ENCODE measurements at places on chromosomes 3 and 15.

GRCh38 chr3:112736805-112737566 lies 96.0 kb upstream of the CCDC80 start:
- no peak for DNase-seq

DNA sequence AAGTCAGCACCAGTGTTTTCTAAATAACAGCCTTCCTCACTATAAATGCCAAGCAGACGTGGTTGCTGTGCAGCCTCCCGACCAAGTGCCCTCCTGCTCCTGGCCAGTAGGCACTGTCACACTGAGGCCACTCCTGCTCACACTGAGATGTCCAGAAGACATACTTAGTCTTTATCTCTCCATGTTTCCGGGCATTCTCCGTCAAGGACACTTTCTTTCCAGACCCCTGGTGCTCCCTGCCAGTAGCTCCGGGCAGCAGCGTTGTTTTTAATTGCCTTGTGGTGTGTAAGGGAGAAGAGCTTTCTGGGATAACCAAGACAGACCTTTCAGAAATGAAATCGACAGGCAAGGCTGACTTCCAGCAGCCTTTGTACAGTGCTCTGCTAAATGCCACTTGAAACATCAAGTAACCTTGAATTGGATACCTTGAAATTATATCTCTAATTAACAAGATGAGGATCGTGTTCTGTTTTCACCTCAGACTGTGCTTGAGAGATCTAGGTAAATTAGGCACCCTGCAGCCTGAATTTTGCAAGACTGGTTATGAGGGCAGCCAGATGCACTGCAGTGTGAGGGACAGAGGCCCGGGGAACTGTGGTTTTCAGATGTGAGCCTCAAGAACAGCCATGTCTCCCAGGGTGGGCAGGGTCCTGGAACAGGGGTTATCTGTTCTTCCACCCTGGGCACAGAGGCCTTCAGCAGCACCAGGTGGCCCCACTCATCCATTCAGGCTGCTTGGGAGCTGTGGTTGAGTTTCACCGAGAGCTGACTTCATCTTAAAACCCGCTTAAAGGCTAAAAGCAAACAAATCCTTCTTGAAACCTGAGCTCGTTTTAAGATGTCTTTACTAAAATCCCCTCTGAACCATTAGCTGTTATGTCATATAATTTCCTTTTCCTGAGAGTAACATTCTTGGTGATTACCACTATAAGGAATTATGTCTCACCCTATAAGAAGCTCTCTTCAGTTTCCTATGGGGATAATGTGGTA lies 105.5 kb upstream of the IL12A start:
- DNase-seq = no peak

- DNase-seq = no peak
These were observed 43.4 kb upstream of the FAH start for GRCh38 chr15:80109388-80109787.

- no peak for DNase-seq
These were observed 32.0 kb downstream of the ADAMTSL3 start for GRCh38 chr15:83685916-83686332.

DNA sequence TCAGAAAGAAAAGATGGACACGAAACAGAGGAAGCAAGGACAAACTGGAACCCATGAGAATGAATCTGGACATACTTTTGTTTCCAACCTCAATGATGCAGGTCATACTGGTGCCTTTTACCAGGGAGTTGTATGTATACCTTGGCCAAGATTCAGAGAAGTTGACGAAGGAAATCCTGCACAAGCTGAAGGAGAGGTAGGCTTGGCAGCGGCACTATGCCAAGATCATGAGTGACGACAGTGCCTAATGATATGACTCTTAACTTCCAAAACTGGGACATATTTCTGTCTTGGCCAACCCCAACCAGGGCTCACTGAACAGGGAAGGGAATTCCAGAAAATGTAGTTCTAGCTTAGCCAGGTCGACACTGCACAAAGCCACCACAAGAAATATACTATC lies 149.2 kb upstream of the SLCO3A1 start:
- DNase-seq = no peak

DNA sequence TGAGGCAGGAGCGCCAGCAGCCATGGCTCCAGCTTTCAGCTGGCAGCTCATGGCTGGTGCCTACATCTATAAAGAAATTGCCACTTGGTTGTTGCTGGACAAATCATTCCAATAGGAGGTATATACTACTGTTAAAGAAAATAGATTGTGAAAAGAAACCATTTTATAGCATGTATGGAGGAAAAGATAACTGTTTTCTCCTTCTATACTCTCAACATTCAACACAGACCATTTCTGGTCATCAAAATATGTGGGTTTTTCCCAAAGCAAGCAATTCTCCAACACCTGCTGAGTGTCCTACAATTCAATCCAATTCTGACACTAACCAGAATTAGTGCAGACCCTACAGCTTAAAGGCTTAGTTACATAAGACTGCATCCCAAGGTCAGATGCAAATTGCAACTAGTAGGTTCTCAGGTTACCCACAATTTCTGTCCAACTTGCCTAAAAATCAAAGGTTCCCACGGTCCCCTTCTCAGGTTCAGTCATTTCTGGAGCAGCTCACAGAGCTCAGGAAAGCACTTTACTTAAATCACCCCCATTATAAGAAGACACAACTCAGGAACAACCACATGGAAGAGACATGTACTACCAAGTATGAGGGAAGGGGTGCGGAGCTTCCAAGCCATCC lies 42.4 kb upstream of the STRIT1 start:
- DNase-seq = no peak

- no peak for DNase-seq
These were observed 127.9 kb downstream of the SQOR start for GRCh38 chr15:45762726-45763125.

DNA sequence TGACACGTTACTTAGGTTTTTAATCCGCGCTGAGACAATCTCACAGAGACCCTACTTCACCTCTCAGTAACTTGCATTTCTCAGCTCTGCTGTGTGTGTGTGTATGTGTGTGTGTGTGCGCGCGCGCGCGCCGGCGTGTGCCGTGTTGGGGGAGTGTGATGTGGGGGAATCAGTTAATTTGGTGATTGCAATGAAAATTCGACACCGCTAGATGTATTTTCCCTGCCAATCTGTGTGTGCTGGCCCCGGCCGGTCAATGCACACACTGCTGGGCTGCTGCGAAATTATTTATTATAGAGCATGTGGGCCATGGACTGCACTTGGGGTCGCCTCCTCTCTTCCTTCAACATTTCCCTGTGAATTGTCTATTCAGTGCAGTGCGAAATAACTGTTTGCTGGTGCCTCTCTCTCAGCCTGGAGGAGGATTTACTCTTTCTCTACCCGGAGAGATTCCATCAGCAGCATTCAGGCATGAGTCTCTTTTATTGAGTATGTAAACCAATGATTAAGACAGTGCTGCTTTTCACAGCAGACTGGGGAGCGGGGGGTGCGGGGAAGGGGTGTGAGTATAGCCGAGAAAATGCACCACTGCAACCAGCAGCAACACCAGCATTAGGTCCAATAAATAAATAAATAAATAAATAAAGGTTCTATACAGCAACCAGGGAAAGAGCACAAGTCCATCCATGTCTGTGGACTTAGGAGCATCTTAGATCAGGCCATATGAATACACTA lies 2.9 kb downstream of the CADM2 start:
- DNase-seq = no peak

- no peak for DNase-seq
These were observed 94.9 kb upstream of the ATP2B2 start for GRCh38 chr3:10600296-10600714.

GRCh38 chr3:87969620-87970019 lies 89.2 kb downstream of the CGGBP1 start:
- no peak for DNase-seq

DNA sequence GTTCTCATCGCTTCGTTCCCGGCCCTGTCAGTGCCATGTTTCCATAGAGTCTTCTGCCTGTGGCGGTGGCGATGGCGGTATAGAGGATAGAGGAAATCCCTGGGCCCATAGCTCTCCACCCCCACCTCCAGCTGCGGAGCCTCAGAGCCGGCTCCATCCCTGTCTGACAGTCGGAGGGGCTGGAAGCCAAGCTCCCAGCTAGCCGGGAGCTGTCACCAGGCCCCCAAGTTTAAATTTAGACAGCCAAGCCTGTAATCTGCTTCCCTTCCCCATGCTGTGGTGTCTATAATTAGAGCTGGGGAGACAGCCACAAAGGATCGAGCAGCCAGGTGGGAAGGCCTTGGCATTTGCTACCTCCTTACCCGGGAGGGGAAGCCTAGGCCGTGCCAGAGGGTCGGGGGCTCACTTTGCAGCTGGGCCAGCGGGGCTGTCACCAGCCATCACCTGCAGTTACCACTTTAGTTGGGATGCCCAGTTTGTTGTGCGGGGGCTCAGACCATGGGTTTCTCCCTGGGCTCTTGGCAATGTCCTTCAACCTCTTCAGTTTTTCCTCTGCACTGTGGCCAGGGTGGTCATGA lies 56.3 kb upstream of the SEC13 start:
- no peak for DNase-seq

DNA sequence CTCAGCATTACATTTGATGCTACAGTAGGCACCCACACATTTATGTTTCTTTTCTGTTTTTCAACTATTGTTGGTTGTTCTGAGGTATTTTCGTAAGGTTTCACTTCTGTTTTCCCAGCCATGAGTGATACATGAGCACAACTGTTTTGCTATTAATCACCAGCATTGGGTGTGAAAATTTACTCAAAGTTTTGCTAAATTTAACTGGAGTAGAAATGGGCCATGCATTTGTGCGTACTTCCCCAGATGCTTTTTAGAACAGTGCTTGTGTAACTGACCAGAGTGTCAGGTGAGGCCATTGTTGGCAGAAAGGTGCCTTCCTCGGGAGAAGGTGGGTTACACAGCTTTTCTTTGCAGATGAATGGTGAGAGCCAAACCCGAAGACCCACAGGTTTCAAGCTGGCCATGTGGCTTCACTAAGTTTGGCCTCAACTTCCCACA lies 70.4 kb downstream of the ST6GAL1 start:
- no peak for DNase-seq

DNA sequence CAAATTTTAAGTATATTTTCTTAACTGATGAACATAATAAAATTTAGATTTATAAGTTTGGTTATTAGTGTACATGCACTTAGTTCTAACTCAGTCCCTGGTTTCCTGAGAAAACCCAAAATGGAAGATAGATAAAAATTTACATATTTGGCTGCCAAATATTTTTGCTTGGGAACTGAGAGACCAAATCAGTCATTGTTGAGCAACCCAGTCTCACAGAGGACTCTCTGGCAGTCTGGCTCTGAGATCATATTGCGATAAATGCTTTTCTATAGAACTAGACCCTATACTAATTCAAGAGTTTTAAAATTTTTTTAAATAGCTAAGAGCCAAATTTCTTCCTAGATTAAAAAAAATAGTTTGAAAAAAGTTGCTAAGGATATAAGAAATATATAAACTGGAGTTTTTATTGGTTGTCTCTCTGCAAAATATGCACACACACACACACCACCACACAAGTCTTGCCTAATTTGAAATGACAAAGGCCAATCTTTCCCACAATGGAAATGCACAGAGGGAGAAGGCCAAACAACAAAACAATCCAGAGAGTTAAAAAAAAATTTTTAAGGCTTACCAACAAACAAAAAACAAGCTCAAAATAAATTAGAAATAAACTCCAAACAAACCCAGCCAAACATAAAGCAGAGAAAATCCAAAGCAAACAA lies 259.5 kb downstream of the MECOM start:
- no peak for DNase-seq

DNA sequence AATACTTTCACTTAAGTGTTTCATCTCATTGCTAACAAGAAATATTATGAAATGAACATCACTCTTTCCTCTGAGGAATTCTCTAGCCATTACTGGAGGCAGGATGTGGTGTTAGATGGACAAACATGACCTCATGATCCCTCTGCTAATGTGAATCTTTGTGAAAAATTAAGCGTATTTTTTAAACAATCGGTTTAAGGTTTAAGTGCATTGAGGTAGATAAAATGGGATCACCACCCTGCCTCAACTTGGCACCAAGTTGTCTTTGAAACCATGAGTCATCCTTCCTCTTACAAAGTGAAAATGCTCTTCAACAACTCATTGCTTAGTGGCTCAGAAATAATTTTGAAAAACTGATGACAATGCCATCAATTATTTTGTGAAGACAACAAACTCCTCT lies 76.0 kb upstream of the DCBLD2 start:
- DNase-seq = no peak

DNA sequence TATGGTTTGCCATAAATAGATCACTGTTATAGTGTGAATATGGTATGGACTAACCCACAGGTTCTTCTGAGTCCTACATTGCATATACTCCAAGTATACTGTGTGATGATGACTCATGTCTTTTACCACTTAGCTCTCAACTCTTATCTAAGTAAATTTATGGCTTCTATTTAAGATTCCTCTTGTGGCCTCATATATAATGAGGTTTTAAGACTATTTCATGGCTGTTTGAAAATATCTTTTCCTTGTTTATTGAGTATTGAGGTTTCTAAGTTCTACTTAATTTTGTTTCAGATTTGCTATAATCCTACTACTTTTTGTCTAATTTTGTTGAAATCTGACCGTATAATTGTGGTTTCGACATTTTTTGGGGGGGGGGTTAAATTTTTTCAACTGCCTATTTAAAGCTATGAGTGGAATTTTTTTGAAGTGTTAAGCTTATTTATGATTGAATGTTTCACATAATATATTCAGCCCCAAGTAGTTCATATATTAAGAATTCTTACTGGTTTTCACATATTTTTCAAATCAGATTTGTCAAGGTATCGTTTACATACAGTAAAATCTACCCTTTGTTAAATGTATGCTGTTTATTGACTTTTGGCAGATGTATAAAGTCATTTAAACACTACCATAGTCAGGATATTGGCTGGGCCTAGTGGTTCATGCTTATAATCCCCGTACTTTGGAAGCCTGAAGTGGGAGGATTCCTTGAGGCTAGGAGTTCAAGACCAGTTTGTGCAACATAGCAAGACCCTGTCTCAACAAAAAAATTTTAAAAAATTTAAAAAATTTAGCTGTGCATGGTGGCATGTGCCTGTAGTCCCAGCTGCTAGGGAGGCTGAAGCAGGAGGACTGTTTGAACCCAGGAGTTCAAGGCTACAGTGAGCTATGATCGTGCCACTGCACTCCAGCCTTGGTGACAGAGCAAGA lies 11.7 kb downstream of the SLC25A36 start:
- no peak for DNase-seq

- no peak for DNase-seq
These were observed 63.8 kb upstream of the EPHB3 start for GRCh38 chr3:184497804-184498203.

- no peak for DNase-seq
These were observed 32.9 kb upstream of the ACAD9 start for GRCh38 chr3:128846486-128846891.

DNA sequence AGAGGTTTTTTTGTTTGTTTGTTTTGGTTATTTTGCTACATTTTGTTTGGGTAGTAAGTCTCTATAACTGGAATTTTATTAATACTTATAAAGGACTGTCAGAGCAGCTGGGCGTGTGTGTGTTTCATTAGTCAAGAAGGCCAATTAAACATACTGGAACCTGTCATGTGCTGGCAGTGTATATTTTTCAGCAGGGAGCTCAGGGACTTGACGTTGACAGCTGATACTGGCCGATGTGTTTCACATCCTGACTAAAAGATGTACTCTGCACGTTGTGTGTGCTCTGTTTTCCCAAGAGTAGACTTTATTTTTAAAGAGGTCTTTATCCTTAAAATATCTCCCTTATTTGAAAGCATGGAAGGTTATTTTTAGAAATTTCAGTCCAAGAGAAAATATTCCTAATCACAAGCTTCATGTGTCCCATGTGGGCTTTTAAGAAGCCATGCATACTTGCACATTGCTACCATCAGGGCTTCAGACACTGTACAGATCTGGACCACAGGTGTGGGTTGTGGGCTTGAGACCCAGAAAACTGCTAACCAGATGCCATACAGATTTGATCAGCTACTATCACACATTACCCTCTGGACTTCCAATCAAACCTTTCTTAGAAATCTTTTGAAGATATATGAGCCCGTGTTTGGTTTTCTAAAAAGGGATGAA lies 135.9 kb downstream of the FEZF2 start:
- DNase-seq = no peak

GRCh38 chr3:176780766-176781165 lies 416.5 kb downstream of the TBL1XR1 start:
- DNase-seq = no peak

Data from NCI-H774 (cell line).